MCF 10A (cell line): ENCODE measurements at places on chromosomes 12 and 14.

- no peak for DNase-seq
- no peak overlapping the region for H3K4me3 ChIP-seq
- H3K27me3 ChIP-seq: no peaks in the 10 kb centered on the region
- H3K4me1 ChIP-seq: no peaks in the 10 kb centered on the region
Observed at GRCh38 chr12:49767333-49767732, 26.0 kb downstream of the TMBIM6 start.

GRCh38 chr12:1424674-1425395 is 169.5 kb downstream of the FBXL14 start:
- peaks cover 6% of the 10 kb centered on the region for H3K36me3 ChIP-seq
- no peaks in the 10 kb centered on the region for H3K27me3 ChIP-seq
- no peak overlapping the region for H3K4me3 ChIP-seq

GRCh38 chr12:16939871-16940306 is 333.9 kb upstream of the LMO3 start:
- no peaks in the 10 kb centered on the region for H3K36me3 ChIP-seq
- H3K27ac ChIP-seq: no peak overlapping the region
- peaks cover 28% of the 10 kb centered on the region for H3K27me3 ChIP-seq
- DNase-seq: peak; percentile 78
- no peak overlapping the region for H3K4me3 ChIP-seq

DNA sequence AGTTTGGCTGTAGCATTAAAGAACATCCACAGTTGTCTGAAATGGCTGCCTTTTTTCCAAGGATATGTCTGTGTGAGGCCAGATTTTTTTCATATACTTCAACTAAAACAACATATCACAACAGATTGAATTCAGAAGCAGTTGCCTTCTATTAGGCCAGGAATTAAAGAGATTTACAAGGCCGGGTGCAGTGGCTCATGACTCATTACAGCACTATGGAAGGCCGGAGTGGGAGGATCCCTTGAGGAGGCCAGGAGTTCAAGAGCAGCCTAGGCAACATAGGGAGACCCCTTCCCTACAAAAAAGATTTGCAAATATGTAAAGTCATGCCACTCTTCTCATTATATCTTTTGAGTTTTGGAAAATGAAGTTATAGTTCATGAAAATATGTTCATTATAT is 108.6 kb downstream of the KTN1 start:
- no peaks in the 10 kb centered on the region for H3K27me3 ChIP-seq
- H3K36me3 ChIP-seq: peaks cover 37% of the 10 kb centered on the region
- no peak for DNase-seq
- H3K4me3 ChIP-seq: no peak overlapping the region
- H3K27ac ChIP-seq: no peak overlapping the region

GRCh38 chr14:83485591-83485990 is 1951.9 kb upstream of the SEL1L start:
- H3K4me1 ChIP-seq: peaks cover 7% of the 10 kb centered on the region

DNA sequence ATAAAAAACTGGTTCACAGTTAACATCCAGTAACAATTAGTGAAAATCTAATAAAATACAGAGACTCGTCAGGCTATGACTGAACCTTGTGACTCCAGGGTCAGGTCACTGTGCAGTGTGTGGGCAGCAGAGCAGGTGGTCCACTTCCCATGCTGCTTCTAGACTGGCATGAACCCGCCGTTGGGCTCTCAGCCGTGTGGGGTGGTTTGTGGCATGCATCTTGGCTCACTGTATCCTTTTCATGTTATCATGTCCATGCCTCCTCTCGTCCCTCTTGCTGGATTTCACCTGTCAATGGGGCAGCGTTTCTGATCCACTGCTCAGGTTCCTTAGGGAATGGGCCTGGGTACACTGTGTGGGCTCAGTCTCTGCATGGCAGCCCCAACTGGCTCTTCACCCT is 57.3 kb downstream of the EP400 start:
- H3K36me3 ChIP-seq: peaks cover 63% of the 10 kb centered on the region
- no peak for DNase-seq
- H3K27me3 ChIP-seq: no peaks in the 10 kb centered on the region
- no peaks in the 10 kb centered on the region for H3K4me1 ChIP-seq

- no peak for DNase-seq
- H3K27ac ChIP-seq: no peak overlapping the region
- H3K4me1 ChIP-seq: peaks cover 10% of the 10 kb centered on the region
- H3K4me3 ChIP-seq: peak overlapping the region; percentile 25
- no peaks in the 10 kb centered on the region for H3K36me3 ChIP-seq
Observed at GRCh38 chr14:85241022-85241855, 288.7 kb upstream of the FLRT2 start.

- DNase-seq: no peak
- H3K4me1 ChIP-seq: peaks cover 13% of the 10 kb centered on the region
- no peak overlapping the region for H3K4me3 ChIP-seq
- no peaks in the 10 kb centered on the region for H3K27me3 ChIP-seq
- peaks cover 6% of the 10 kb centered on the region for H3K36me3 ChIP-seq
Observed at GRCh38 chr12:94264736-94265485, 116.5 kb downstream of the PLXNC1 start.

DNA sequence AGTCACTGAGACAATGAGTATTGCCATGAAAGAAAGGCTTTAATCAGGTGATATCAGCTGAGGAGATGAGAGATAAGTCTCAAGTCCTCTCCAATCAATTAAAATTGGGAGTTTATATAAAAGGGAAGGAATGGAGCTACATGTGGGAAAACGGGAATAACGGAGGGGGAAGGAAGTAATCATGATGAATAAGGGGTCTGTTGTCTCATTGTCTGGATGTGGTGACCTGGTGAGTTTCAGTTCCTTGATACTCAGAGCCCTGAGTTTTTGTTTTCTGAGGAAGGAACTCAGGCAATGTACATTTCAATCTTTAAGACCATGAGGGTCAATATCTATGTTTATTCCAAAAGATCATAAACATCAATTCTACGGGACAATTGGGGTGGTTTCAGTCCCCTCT is 198.8 kb downstream of the KITLG start:
- no peak overlapping the region for H3K27ac ChIP-seq
- no peaks in the 10 kb centered on the region for H3K36me3 ChIP-seq
- no peaks in the 10 kb centered on the region for H3K4me1 ChIP-seq
- H3K4me3 ChIP-seq: no peak overlapping the region
- no peak for DNase-seq

DNA sequence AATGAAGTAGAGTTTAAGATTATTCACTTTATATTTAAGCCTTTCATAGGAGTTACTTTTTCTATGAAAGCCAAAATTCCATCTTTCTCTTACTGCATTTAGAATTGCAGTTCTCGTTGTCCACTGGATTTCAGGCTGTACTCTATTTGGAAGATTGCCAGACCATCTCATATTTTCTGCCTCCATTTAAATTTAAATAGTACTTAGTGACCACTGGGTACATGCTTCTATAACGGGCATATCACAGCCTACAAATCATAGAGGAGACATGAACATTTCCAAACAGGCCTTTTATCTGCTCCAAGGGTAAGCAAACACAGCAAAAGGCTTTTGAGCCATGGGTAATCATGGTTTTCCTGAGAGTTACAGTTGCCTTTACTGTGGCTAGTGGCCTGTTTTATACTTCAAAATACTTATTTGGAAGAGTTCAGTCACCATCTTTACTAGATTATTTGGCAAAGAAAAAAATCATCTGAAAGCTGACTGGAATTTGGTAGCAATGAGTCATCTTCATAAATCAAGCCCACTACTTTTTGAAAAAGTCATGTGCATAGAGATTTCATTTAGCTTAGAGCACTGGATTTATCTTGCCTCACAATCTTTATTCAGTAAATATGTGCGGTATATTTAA is 15.7 kb downstream of the ANO6 start:
- H3K4me3 ChIP-seq: no peak overlapping the region
- H3K27ac ChIP-seq: peak overlapping the region; percentile 81
- H3K36me3 ChIP-seq: no peaks in the 10 kb centered on the region
- peaks cover 36% of the 10 kb centered on the region for H3K4me1 ChIP-seq

- no peaks in the 10 kb centered on the region for H3K27me3 ChIP-seq
- no peaks in the 10 kb centered on the region for H3K4me1 ChIP-seq
- H3K27ac ChIP-seq: no peak overlapping the region
- no peak for DNase-seq
Observed at GRCh38 chr12:118035190-118036041, 18.9 kb downstream of the RFC5 start.

DNA sequence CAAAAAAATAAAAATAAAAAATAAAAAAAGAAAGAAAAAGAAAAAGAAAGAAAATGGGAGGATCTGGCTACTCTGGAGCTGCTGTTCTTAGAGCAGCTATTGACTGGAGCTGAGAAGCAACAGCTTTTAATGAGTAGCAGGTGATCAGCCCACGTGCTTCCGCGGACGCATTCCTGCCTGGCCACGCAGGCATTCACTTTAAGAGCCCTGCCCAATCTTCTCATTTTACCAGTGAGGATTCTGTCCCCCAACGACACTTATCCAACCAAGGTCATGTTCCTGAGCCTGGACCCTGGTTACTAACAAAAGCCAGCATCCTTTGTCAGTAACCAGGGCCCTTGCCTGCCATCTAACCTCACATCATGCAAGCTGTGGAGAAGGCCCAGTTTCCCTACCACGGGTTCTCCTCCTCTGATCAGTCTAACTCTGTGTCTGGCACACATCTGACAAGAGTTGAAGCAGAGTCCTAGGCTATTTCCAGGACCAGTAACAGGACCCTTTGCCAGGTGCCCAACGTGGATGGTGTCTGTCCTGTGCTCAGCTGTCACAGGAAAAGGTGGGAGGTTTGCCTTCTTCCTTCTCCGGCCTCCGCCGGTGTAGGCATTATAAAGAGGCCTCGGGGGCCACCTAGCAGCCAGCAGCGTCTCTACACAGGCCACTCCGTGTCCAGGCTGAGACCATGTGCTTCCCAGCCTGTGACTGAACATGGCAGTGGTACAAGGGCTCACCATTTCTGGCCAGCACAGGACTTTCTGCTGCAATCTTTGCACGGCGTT is 60.9 kb upstream of the GPATCH2L start:
- H3K27ac ChIP-seq: no peak overlapping the region
- H3K4me3 ChIP-seq: no peak overlapping the region
- H3K27me3 ChIP-seq: no peaks in the 10 kb centered on the region
- no peaks in the 10 kb centered on the region for H3K4me1 ChIP-seq
- H3K36me3 ChIP-seq: peaks cover 6% of the 10 kb centered on the region

DNA sequence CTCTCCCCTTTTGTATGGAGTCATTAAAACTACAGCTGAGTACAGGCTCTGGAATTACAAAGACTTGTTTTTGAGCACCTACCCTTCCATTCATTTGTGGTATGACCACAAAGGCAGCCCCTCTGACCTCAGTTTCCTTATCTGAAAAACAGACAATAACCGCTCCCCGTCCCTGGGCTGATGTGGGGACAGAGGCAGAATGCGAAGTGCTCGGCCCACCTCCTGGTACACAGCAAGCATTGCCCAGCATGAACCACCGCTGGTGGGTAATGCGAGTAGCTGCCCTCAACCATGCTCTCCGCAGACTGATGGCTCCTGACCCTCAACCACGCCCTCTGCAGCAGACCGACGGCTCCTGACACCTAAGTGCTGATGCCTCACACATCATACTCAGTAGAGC is 22.4 kb downstream of the P2RX2 start:
- peaks cover 15% of the 10 kb centered on the region for H3K36me3 ChIP-seq
- no peak overlapping the region for H3K4me3 ChIP-seq
- DNase-seq: no peak
- no peak overlapping the region for H3K27ac ChIP-seq
- H3K4me1 ChIP-seq: no peaks in the 10 kb centered on the region

GRCh38 chr14:71730471-71730870 is 201.8 kb upstream of the RGS6 start:
- H3K4me3 ChIP-seq: no peak overlapping the region
- no peaks in the 10 kb centered on the region for H3K27me3 ChIP-seq
- peaks cover 7% of the 10 kb centered on the region for H3K4me1 ChIP-seq
- peaks cover 30% of the 10 kb centered on the region for H3K36me3 ChIP-seq
- no peak overlapping the region for H3K27ac ChIP-seq
- DNase-seq: no peak

DNA sequence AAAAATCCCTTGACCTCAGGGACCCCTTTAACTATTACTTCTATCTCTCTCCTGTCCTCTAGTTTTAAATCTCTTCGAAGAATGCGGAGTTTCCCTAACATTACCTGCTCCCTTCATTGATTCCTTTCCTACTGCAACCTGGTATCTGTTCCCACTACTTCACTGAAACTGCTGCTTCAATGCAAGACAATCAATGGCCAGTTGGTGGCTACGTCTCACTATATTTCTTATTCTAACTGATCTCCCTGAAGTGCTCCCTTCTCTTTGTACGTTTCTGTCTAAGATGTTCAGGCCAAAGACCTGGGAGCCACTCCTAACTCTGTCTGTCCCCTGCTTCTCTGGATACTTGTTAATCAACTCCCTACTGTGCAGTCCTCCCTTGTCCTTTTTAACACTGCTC is 10.3 kb upstream of the KCNA1 start:
- H3K36me3 ChIP-seq: no peaks in the 10 kb centered on the region
- H3K27ac ChIP-seq: no peak overlapping the region
- peak; percentile 6 for DNase-seq
- no peak overlapping the region for H3K4me3 ChIP-seq

GRCh38 chr14:84236290-84236689 is 1293.7 kb upstream of the FLRT2 start:
- no peak overlapping the region for H3K4me3 ChIP-seq
- H3K27me3 ChIP-seq: no peaks in the 10 kb centered on the region
- H3K4me1 ChIP-seq: no peaks in the 10 kb centered on the region
- H3K36me3 ChIP-seq: no peaks in the 10 kb centered on the region
- no peak for DNase-seq
- H3K27ac ChIP-seq: no peak overlapping the region

DNA sequence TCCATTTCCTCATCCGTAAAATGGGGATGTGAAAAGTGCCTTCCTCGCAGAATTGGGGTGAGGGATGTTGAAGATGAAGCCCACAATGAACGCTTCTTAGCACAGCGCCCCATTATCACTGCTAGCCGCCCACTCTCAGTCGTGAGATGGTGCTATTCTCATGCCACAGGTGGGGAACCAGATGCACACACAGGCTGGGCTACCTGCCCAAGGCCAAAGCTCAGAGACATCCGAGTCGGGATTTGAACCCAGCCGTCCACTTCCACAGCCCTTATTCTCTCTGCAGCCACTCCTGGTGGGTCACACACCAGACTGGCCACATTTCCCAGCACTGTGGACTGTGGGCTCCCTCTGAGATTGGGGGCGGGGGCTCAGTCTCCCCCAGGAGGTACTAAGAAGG is 55.8 kb downstream of the BCL11B start:
- H3K4me3 ChIP-seq: no peak overlapping the region
- peaks cover 8% of the 10 kb centered on the region for H3K4me1 ChIP-seq
- no peaks in the 10 kb centered on the region for H3K27me3 ChIP-seq
- H3K27ac ChIP-seq: no peak overlapping the region

- H3K27ac ChIP-seq: no peak overlapping the region
- peaks cover 6% of the 10 kb centered on the region for H3K4me1 ChIP-seq
- no peaks in the 10 kb centered on the region for H3K36me3 ChIP-seq
- H3K4me3 ChIP-seq: no peak overlapping the region
Observed at GRCh38 chr12:11202811-11203210, 16.1 kb upstream of the TAS2R42 start.

GRCh38 chr12:20028033-20028432 is 340.3 kb upstream of the PDE3A start:
- H3K36me3 ChIP-seq: no peaks in the 10 kb centered on the region
- H3K27ac ChIP-seq: no peak overlapping the region
- H3K4me3 ChIP-seq: no peak overlapping the region
- peaks cover 34% of the 10 kb centered on the region for H3K27me3 ChIP-seq
- DNase-seq: no peak
